Astrocyte (in vitro differentiated cells and primary cell): ENCODE measurements at places on chromosomes 7 and 10. TPM values are rescaled to one million over a fixed set of nuclear protein-coding genes. Genes with fewer than 3 reads are reported as not detected.

HYAL4 gene
- total RNA-seq: not detected in 2 replicates

TBX20 gene
- total RNA-seq: 1.1 and 1.3 TPM in 2 replicates

GDF2 gene
- not detected in 2 replicates for total RNA-seq

TAS2R41 gene
- not detected in 2 replicates for total RNA-seq

INPP5A gene
- 29.2 and 39.1 TPM in 2 replicates for total RNA-seq

RBP3 gene
- total RNA-seq: not detected in 2 replicates

C10orf67 gene
- total RNA-seq: 0.27 and 0.46 TPM in 2 replicates

GPR15LG gene
- total RNA-seq: not detected in 2 replicates

CTAGE4 gene
- total RNA-seq: 0.99 and 1.4 TPM in 2 replicates

PPIF gene
- 25.3 and 31.7 TPM in 2 replicates for total RNA-seq

PRLHR gene
- total RNA-seq: not detected in 2 replicates

STRIP2 gene
- total RNA-seq: 0.94 and 1.3 TPM in 2 replicates

LIPM gene
- total RNA-seq: not detected in 2 replicates

HOXA3 gene
- total RNA-seq: not detected in 2 replicates

DNA sequence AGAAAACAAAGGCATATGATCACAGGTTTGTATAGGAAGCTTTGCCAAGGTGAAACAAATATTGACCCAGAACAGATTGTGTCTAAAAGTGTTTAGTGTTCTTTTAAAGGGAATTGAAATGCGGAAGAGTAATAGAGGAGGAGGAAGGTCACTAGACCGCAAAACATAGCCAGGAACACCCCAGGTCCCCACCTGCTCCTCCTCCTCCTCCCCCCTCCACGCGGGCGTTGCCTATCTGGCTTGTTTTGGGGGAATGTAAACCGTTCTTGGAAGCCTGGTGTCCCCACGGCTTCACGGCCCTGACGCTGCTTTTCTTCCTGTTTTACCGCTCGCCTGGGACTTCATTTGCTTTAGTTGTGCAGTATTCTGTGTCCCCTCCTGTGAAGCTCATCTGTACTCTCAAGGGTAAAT, 81.0 kb upstream of the PFKP start:
- DNase-seq: no peak

DNA sequence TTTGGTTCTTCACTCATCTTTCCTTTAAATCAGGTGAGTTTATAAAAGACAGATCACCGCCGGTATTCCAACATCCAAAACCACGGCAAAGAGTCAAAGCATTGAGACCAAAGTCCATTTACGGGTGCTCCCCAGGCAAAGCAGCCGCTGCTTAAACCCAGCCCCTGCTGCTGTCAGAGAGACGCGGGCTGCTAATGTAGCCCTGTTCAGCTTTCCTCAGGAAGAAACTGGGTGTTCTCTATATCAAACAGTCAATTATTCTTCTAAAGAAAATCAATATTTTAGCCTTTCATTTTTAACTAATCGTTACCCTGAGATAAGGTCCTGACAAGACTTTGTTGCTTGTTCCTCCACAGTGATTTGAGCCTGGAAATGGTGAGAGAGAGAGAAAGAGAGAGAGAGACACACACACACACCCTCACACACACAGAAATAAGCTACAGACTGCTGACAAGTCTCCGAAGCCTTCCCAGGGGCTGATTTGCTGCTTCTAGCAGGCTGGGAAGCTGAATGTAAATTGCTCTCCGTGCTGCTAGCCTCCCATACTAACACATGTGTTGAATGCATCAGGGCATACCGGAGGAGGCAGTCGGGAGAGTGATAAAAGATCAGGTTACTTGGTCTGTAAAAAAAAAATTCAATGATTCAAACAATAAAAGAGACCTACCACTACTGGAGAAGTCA, 183.0 kb upstream of the ANK3 start:
- DNase-seq: peak; percentile 83

DNA sequence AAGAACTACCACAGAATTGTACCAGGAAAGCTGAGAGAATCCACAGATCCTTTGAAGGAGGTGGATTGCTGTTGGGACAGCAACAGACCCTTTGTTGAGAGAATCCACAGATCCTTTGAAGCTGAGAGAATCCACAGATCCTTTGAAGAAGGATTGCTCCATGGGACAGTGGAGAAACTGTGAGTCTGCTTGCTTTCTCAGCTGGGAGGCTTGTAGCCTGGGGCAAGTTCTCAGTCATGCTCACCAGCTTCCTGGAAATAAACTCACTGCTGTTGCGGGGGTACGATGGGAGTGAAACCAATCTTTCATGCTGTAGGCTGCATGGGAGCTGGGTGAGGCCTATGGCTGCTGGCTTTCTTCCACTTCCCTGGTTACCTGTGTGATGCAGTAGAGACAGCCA, 106.3 kb downstream of the C7orf25 start:
- DNase-seq: no peak

GRCh38 chr10:121592155-121592890, 5.9 kb downstream of the FGFR2 start:
- no peak for DNase-seq

DNA sequence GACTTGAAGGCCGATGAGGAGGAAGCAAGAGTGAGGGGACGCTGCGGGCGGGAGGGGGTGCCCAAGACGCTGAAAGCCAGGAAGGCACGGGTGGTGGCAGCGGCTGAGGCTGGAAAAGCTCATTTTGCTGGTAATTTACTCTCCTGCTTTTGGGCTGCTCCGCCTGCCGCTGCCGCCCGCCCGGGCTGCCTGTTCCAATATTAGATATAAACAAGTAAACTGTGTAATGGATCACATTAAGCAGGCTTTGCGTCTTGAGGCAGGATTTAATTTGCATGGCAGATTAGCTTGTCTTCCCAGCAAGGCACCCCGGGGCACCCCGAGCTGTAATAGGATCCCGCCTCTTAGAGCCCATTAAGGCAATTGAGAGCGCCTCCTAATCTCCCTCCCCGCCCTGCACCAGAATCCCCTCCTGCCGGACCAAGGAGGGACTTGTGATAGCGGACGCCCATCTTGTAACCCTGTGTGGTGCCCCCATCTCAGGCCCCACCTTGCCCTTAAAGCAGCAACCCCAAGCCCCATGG, 46.1 kb upstream of the SLF2 start:
- no peak for DNase-seq

DNA sequence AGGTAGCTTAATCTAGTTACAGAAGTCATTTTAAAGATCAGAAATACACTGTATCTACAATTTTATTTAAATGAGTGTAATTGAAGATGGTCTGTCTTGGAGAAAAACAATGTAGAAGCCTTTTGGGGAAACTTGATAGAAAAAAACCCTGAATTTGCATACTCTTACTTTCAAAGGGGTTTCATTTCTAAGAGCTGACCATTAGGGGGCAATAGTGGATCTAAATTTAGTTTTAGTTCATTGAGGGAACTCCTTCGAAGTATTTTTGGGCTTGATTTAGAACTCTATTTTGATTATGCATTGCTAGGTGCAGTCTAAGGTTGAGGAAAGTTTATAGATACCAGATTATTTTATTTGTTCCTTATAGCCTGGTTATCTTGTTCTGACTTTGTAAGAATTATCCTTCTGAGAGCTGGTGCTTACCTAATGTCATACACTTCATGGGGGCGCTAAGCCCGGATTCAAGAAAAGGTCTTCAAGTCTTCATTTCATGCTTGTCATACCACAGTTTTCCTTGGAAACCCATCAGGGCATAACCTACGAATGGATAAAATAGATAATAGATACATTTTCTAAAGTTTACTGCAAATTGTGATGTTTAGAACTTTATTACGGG, 69.1 kb upstream of the MXI1 start:
- peak; percentile 35 for DNase-seq

- peak; percentile 60 for DNase-seq
Observed at GRCh38 chr10:119652361-119652730, 1.2 kb downstream of the BAG3 start.

DNA sequence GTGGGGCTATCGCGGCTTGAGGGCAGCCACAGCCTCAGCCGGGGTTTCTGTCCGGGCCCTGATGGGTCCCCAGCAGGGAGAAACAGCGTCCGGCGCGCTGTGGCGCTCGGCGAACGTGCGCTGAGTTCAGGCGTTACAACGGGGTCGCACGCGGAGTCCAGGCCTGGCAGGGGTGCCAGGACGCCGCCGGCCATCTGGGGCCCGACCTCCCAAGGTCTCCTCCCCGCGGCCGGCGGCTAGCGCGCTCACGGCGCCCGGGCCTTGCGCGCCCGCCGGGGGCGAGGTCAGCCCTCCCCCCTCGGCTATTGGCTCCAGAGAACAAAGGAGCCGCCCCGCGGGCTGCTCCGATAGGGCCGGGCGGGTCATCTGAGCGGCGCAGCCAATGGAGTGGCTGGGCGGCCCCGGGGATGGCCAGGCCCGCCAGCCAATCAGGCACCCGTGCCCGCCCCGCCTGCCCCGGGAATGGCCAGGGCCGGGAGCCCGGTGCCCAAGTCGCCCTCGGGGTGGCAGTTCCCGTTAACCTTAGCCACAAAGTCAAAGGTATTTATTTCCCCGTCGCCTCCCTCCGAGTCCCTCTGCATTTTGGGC, at the start of gene ZNF775:
ZNF775 (plus strand) TSS at position 478 of the 588 bp plus-strand sequence. CDS start 9,141 bp downstream, outside the sequence.
- peak; percentile 78 for DNase-seq

GRCh38 chr10:49119746-49120145, 4.4 kb upstream of the VSTM4 start:
- DNase-seq: peak; percentile 55

GRCh38 chr7:44634839-44635591, 28.6 kb downstream of the OGDH start:
- no peak for DNase-seq

GRCh38 chr7:1421946-1422345, 37.3 kb downstream of the MICALL2 start:
- no peak for DNase-seq

DNA sequence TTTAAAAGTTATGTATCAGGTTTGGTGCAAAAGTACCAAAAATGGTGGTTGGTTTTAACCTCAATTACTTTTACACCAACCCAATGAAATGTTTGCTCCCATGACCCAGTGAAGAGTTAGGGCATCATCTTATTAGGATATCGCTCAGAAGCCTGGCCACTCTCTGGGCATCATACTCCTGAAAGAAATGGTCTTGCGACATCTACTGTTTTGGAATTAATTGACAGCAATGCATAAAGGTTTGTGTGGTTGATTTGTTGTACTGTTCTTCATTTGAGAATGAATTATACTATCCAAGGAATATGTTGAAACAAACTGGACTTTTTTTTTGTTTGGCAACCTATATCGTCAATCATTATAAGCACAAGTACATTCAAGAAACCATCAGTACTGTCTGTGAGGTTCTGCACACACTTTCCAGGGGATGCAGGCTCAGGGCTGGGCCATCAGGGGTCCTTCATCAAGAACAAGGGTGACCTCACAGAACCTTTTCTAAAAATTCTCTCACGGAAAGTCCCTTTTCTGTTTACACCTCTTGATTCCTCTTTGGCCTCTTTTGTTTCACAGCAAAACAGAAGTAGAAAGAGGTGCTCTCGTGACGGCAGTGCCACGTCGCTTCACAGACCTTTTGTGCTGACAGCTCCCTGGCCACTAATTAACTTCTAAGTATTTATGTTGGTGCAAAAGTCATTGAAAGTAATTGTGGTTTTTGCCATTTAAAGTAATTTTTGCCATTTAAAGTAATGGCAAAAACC, 117.2 kb upstream of the KLF6 start:
- DNase-seq: peak; percentile 67

DNA sequence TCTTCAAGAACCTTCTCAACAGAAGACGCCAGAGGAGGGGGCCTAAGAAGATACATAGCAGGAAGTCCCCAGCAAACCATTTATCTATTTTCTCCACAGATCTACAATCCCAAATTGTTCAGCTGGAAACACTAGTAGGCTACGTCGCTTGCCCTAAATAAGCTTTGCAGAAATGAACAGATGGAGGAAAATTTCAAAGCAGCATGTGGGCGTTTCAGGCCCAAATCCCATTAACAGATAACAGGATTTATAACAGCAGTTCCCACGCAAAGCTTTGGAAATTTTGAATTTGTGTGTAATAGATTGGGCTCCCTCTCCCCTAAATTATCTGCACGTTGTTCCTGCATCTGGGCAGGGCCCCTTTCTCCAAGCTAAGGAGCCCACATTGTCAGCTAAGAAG, 60.6 kb upstream of the FRMD4A start:
- no peak for DNase-seq

DNA sequence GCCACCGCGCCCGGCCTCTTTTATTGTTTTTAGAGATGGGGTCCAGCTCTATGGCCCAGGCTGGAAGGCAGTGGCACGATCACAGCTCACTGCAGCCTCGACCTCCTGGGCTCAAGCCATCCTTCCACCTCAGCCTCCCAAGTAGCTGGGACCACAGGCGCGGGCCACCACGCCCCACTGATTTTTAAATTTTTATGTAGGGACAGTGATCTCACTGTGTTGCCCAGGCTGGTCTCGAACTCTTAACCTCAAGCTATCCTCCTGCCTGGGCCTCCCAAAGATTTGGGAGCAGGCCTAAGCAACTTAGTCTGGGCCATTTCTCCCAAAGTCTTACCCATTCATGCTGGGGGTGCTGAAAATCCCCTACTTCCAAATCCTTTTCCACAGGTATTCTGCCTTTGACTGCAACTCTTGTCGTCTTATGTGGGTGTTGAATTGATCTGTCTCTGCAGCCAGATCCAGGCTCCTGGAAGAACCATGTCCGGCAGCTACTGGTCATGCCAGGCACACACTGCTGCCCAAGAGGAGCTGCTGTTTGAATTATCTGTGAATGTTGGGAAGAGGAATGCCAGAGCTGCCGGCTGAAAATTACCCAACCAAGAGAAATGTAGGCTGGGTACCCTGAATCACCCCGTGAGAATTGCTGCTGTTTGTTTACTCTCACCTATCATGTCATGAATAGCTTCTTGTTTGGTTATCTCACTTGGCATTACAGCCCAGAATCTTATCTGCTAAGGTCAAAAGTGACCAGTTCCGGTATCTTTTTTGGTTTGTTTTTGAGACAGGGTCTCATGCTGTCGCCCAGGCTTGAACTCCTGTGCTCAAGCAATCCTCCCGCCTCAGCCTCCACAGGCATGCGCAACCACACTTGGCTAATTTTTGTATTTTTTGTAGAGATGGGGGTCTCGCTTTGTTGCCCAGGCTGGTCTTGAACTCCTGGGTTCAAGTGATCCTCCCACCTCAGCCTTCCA, 1.1 kb downstream of the ZDHHC4 start:
- no peak for DNase-seq

- DNase-seq: no peak
Observed at GRCh38 chr7:6393667-6394056, 54.1 kb downstream of the DAGLB start.

DNA sequence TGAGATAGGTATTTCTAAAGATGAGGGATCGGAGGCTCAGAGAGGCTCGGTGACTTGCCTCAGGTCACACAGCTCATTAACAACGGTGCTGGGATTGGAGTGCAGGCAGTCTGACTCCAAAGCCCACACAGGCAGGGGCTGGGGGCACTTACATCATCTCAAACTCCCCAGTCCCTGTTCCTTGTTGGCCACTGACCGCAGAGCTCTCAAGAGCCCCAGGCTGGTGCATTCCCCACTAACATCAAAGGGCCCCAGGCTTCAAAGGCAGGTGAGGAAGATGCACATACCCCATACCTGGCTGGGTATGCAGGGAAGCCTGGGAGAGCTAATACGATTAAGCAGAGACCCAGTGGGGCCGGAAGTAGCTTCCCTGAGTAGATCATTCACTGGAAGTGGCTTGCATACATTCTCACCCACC, 13.7 kb upstream of the NODAL start:
- no peak for DNase-seq

GRCh38 chr10:74825371-74826141, 844 bp upstream of the KAT6B start:
- no peak for DNase-seq

GRCh38 chr10:103429647-103430046, 22.5 kb downstream of the CALHM2 start:
- DNase-seq: no peak

GRCh38 chr10:117455346-117455745, 80.1 kb upstream of the PDZD8 start:
- DNase-seq: no peak

- no peak for DNase-seq
Observed at GRCh38 chr7:1463676-1464223, 4.5 kb upstream of the MICALL2 start.

- peak; percentile 96 for DNase-seq
Observed at GRCh38 chr7:94297397-94297838, 97.3 kb upstream of the COL1A2 start.
